ENCODE measurements at places on chromosomes 13 and 19.

DNA sequence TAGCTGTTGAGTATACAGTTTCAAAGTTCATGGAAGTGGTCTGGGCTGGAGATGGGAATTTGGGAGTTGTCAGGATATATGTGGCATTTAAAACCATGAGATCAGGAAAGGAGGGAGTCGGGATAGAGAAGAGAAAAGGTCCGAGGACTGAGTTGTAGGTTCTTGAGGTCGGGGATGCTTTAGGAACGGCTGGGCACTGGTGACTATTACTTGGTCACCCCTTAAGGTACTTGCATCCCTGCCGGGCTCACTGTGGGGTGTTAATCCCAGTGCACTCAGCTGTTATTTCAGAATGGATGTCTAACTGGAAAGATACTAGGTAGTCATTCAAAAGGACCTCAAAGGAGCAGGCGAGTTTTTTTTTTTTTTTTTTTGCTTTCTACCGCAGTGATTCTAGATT, 34.2 kb downstream of the WASF3 start:
- no peak for DNase-seq

DNA sequence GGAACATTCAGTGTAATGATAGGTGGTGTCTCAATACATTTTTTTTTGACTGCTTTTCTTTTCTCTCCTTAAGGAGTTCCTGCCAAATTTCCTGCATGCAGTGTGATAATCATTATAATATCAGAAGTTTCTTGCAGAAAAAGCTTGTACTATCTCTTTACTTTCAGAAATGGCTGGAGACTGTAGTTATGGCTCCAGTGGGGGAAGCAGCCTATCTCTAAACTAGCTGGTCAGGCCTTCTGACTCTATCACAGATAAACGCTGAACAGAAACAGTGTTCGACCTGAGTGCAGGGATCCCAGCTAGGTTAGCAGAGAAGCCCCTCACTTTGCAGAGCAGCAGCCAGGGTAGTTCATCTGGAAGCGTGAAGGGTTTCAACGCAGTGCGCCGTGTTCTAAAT, 1.9 kb downstream of the CCNE1 start:
- DNase-seq = no peak

- no peak for DNase-seq
These were observed 21.5 kb downstream of the CRTC1 start for GRCh38 chr19:18704971-18705370.

DNA sequence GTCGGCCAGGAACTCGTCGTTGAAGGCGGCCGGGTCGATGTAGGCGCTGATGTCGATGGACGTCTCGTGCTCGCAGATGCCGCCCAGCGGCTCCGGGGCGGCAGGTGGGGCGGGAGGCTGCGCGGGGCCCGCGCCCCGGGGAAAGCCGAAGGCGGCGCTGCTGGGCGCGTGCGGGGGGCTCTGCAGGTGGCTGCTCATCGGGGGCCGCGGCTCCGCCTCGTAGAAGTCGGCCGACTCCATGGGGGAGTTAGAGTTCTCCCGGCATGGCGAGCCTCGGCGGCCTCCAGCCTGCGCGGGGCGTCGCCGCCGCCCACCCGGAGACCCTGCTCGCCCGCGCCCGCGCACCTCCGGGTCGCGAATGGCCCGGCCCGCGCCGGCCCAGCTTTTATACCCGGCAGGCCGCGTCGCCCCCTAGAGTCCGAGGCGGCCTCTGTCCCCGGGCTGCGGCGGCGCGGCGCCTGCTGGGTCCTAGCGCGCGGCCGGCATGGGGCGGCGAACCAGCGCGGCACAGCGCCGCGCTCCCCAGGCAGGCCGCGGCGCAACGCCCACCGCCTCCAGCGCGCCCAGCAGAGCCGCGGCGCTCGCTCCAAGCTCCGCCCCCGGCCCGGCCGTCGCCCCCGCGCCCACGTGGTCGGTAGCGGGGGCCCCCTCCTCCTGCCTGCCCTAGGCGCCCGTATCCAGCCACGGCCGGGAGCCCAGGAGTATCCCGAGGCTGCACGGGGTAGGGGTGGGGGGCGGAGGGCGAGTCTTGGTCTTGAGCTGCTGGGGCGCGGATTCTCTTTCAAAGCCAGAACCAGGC, at the start of gene CEBPA:
Gene CEBPA (minus strand): TSS at position 360 of the 799 bp plus-strand sequence. CDS start 120 bp downstream, at position 240.
- DNase-seq = no peak

- DNase-seq = no peak
These were observed 11.3 kb upstream of the FFAR2 start for GRCh38 chr19:35436477-35437405.

DNA sequence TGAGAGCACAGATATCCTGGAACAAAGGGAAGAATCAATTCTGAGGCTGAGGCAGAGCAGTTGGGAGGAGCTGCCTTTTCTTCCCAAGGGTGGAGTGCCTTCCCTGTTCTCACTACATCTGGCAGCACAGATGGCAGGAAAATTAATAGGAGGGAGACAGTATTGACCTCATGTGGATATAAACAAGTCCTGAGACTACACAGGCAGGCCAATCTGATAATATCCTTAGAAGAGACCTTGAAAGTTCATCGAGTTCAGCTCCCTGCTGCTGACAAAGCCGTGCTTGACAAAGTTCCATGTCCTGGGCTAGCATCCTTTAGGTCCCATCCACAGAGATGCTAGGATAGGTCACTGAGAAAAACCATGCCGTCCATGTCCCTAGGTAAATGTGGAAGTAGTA, 1451.5 kb downstream of the EFNB2 start:
- no peak for DNase-seq

DNA sequence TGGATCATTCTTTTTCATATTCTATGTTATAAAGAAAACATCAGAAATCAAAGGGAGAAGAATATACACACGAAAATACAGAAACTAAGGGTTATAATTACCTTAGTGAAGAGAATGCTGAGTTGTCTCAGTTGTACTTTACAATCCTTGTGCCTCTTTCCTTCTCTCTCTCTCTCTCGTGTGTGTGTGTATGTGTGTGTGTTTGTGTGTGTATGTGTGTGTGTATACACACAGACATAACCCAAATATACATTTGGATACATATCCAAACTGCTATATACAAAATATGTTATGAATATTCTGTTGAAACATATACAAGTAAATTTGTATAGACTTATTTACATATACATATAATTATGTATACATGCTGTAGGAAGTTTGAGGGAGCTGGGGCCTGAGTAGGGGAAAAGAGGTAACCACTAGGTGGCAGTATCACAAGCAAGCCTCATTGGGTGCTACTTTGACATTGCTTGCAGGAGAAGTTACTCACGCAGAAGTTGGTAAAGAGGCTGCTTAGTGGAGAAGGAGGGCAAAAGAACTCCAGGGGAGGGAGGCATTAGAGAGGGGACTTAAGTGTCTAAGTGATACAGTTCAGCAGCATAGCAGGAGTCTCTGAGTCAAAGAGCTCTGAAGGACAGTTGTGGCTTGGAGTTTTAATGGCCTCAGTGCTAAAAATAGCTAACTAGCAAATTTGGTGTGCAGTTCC, 465.1 kb upstream of the PCDH20 start:
- DNase-seq = no peak

DNA sequence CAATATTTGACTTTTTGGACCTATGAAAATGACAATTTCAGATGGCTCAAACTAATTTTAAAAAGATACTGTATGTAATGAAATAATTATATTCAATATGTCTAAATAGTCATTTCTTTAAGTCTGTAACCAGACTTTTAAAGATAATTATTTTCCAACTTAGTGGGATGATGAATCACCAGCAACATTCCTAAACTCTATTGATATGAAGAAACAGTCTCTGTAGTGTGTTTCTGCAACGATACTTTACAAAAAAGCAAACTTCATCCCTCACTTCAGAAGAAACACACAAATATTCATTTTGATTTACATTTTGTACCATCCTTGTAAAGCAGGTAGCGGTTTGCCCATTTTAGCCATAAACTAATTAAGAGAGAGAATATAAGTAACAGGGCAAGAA, 417.4 kb downstream of the EFNB2 start:
- DNase-seq = no peak

DNA sequence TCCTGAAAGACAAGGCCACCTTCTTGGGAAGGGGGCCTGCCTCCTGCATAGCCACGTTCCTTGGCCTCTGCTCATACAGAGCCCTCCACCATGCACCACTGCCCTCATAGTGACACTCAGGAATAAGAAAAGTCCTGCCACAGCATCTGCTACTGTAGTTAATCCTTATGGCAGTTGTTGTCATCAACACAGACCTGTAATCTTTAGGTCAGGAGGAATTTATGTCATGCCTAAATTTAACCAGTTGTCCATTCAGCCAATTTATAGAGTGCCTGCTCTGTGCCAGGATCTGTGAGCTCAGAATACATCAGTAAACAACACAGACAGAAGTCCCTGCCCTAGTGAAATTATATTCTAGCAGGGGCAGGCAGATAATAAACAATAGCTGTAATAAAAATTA, 44.4 kb downstream of the FAM124A start:
- DNase-seq = no peak

All from stimulated activated naive CD4-positive, alpha-beta T cell (primary cell).